Activated T-cell treated with anti-CD3 and anti-CD28 coated beads, Interleukin-2, amount 50 U/mL, for 4 hours (primary cell): ENCODE measurements at places on chromosomes 6 and 20. TPM values are rescaled to one million over a fixed set of nuclear protein-coding genes. Genes with fewer than 3 reads are reported as not detected.

GRCh38 chr20:39800111-39800510 lies 838.0 kb downstream of the DHX35 start:
- DNase-seq, result no peak

DNA sequence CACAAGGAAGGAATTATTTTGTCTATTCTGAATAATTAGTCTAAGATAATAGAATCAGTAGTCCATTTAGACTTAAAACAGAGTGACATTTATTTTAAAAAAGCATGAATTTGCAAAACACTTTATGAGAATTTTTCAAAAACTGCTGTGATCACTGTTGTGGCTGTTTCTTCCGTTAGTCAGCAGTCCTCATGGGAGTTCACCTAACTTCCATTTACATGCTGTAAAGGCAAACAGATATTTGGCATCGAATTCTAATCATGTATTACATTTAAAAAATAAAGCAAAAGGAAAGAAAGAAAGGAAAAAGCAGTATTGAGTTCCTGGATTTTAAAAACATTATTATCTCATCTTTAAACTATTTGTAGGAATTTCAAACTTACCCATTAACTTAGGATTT lies 111.8 kb downstream of the MTHFD1L start:
- no peak for DNase-seq

GRCh38 chr20:38126932-38127621 lies 38.0 kb downstream of the TGM2 start:
- no peak for DNase-seq

DNA sequence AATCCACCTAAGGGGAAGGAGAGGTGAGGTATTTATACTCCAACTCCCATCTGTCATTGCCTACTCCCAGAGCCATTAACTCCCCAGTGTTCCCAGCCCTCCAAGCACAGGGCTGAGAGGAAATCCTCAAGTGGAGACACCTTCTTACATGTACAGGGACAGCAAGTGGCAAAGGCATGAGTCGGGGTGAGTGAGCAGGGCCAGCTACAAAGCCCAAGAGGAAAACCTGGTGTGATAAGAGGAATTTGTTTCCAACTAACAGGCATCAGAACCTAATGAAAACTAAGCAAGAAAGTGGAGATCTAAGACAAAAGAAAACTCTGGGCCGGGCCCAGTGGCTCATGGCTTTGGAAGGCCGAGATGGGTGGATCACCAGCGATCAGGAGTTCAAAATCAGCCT lies 70.0 kb upstream of the SRSF6 start:
- DNase-seq, result no peak

The FNDC11 gene
- total RNA-seq, result 0.13 TPM

DNA sequence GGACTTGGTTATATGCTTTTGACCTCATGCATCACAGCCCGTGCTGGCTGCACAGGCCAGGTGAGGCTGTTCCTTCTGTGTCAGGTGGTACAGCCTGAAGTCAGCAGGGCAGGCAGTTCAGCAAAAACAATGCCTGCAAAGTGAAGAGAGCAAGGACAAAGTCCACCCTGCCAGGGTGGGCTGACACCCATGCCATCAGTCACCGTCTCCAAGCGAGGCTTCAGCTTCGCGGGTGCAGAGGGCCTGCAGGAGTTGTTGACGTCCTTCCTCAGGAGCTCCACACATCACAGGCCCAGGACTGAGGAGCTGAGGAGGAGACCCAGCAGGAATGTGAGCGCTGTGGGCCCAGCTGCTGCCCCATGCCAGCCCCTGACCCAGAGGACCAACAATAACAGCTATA lies 111.3 kb downstream of the SASH1 start:
- DNase-seq, result no peak

The HTR1E gene
- not detected for total RNA-seq

GRCh38 chr20:19451231-19451922 lies 238.9 kb downstream of the SLC24A3 start:
- no peak for DNase-seq

The TMEM74B gene
- total RNA-seq, result not detected

The ACTL10 gene
- total RNA-seq, result 7.6 TPM

The HDGFL1 gene
- not detected for total RNA-seq

DNA sequence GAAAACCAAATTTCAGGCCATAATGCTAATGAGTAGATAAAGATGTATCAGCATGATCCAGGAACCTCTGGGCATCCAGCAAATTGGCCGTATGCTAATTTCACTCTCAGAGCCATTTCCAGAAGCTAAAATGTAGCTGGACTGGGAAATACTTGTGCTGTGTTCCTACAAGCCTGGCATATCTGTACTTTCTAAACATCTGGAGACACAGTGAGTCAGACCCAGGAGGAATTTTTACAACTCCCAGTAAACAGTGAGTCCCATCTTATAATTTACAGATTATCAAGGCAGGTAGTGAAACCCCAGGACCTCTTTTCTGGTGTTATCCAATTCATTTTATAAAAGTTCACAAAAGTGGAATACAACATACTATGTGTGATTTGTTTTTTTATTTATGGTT lies 683.0 kb upstream of the ADGRB3 start:
- DNase-seq, result no peak

GRCh38 chr20:38158701-38159351 lies 6.2 kb downstream of the TGM2 start:
- DNase-seq, result no peak

- DNase-seq, result no peak
Measured at GRCh38 chr6:166588691-166589336, 2.3 kb upstream of the RAMACL start.

DNA sequence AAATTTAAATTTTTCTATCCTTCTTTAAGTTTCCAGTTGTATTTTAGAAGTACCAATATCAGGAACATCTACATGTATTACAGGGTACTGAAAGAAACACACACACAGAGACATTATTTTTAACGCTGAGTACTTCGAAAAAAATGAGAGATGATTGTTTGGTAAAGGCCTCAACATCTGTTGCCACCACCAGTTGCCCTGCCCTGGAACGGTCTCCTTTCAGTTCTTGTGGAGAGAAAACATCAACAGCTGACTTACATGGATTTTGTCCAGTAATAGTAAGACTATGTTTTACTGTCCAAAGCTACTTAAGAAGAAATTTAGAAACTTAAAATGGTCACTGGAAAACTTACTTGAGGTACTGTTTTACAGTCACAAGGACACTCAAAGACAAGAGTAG lies 16.7 kb downstream of the HMGCLL1 start:
- DNase-seq, result no peak

- DNase-seq, result no peak
Measured at GRCh38 chr6:39951716-39952115, 17.5 kb upstream of the MOCS1 start.

The ALDH8A1 gene
- 0.25 TPM for total RNA-seq

The FANCE gene
- 24.8 TPM for total RNA-seq

- no peak for DNase-seq
Measured at GRCh38 chr6:128367437-128367836, 153.0 kb downstream of the PTPRK start.

The GHRH gene
- total RNA-seq, result not detected

DNA sequence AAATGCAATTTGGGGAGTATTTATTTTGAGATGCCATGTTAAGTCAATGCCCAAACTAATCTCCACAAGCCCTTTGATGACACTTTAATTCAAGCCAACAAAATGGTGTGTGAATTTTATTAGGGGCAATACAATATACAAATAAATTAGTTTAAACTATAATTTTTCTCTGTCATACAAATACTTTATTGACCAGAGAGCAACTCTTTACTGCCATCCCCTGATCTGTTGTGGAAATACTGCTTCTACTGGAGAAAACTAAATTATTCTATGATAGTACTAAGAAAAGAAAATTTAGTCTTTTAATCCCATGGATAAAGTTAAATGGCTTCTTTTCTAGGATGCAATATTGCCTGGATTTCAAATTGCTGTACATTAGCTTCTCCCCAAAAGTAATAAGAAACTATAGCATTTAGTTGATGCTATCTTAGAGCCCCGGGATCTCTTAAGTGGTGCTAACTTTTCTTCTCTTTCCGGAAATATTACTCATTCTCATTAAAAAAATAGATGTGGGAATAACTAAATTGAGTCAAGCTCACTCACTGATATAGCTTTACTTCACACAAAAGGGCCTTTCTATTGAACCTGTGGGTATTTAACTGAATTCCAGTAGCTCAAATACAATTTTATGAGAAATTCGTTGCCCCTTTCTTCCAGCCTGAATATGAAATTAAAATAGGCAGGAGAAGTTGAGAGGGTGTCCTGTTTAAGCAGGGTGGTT lies 49.2 kb downstream of the SMPDL3A start:
- no peak for DNase-seq

DNA sequence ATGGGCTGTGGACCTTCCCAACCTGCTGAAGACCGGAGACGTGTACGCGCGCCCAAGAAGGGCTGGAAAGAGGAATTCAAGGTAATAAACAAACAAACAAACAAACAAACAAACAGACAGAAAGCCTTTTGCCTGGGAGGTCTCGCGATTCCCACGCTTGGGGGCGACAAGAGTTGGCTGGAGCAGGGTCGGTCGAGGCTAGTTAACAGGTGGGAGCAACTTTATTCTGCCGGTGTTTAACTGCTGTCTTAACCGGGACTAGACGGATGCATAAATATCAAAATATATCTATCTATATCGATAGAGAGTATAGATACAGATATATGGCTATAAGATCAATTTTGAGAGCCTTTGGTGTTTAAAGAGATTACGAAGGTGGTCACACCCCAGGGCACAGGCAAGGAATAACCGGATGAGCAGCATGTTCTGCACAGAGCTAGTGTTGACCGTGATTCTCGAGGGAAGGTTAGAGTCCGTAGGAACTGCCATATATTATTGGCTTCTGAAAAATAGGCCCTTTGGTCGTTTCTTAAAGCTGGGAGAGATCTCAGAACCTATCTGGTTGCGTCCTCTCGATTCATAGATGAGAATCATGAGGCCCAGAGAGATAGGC lies 514 bp downstream of the STMND1 start:
- DNase-seq, result no peak

The IL17F gene
- 1.8 TPM for total RNA-seq

DNA sequence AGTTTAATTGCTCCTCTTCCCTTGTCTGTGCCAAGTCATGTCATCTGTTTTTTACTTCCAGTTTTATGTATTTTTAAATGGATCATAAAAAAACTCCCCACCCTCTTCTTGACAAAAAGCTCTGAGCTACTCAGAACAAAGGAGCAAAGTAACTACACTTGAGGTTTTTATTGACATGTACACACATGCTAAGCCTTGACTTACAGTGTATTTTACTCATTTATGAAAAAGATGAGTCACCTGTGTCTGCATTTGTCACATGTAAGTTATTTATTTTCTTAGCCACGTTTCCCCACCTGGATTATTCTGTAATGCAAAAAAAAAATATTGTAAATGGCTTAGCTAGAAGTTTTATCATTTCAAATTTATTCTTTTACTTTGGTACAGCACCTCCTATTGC lies 628.8 kb upstream of the SLC35B3 start:
- DNase-seq, result no peak

GRCh38 chr6:20669571-20670314 lies 135.5 kb downstream of the CDKAL1 start:
- DNase-seq, result no peak

The PRSS16 gene
- total RNA-seq, result 0.15 TPM

The KHDC1L gene
- total RNA-seq, result not detected

DNA sequence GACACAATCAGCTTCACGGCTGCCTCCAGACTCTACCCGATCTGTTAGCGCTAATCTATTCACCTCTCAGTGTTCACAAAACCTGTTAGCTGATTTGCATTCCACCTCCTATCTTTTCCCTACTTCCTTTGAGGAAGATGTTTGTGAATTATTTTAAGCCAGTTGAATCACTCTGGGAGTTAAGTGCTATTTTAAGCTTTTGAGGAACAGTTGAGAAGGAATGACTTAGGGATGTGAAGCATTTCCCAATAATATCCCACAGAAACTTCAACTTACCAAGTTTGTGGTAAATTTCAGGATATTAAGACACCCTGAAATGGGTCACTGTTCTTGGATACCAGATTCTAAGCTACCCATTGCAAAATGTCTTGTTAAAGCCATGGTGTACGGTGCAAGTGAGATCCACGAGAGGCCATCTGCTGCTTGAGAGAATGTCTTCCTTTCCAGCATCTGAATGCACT lies 145.2 kb upstream of the CITED2 start:
- no peak for DNase-seq

GRCh38 chr6:40584741-40585140 lies 2.4 kb downstream of the LRFN2 start:
- no peak for DNase-seq

GRCh38 chr6:170182093-170182780 lies 108.6 kb downstream of the DLL1 start:
- DNase-seq, result no peak

GRCh38 chr6:25035174-25035511 lies 99.4 kb upstream of the RIPOR2 start:
- no peak for DNase-seq

- DNase-seq, result no peak
Measured at GRCh38 chr6:3231247-3232016, 4.0 kb upstream of the TUBB2B start.

- peak; percentile 46 for DNase-seq
Measured at GRCh38 chr6:32622545-32623401, 14.4 kb upstream of the HLA-DQA1 start.

DNA sequence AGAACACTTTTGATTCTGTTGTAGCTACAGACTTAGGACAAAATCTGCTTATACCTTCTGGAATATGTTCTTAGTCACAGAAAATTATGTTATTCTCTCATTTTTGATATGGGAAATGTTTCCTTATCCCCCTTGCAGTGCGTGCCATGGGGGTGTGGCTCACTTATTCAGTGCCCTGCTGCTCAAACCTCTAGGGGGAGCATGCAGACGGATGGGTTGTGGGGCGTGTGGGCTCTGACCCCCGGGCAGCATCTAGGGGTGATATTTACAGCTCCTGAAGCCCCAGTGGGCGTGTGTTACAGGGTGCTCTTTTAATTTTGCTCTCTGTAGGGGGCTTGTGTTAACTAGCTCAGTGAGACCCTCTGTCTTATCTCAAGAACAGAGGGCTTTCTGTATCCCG lies 61.3 kb upstream of the FERMT1 start:
- no peak for DNase-seq

- DNase-seq, result no peak
Measured at GRCh38 chr6:10332111-10332510, 82.8 kb downstream of the TFAP2A start.

The IMPG1 gene
- total RNA-seq, result not detected

The BMP5 gene
- not detected for total RNA-seq

DNA sequence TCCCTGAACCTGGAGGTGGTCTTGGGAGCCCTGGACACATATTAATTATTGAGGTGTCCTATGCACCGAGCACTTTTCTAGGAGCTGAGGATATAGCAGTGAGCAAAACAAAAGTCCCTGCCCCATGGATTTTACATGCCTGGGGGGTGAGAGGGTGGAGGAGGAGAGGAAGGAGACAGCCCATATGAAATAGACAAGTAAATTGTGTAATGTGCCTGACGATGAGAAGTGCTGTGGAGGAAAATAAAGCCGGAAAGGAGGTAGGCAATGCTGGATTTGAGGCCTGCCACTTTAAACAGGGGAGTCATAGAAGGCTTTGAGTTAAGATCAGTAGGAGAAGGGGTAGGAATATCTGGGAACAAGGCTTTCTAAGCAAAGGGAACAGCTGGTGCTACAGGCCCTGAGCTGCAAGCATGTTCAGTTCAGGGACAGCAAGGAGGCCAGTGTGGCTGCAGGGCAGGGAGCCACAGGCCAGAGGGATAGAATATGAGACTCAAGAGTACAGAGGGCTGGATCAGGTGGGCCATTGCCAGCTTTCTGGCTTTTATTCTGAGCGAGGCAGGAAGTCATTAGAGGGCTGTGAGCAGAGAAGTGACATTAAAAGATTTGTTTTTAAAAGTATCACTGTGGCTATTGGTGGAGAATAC lies 19.1 kb upstream of the MYLIP start:
- no peak for DNase-seq
